Hematopoietic multipotent progenitor cell treated with erythropoietin and hydrocortisone succinate and interleukin-3 and kit ligand, for 17 days (in vitro differentiated cells): ENCODE measurements at places on chromosomes 16 and 17.

- DNase-seq: peak; percentile 89
Measured at GRCh38 chr17:40026816-40027613, 11.8 kb downstream of the CSF3 start.

- no peak for DNase-seq
Measured at GRCh38 chr17:69286257-69286656, 40.7 kb downstream of the ABCA5 start.

GRCh38 chr16:69260506-69260905 is 50.6 kb upstream of the VPS4A start:
- DNase-seq: no peak

- DNase-seq: no peak
Measured at GRCh38 chr17:32862940-32863339, 14.0 kb downstream of the MYO1D start.

GRCh38 chr16:24734382-24734781 is 4.9 kb downstream of the TNRC6A start:
- no peak for DNase-seq

- DNase-seq: no peak
Measured at GRCh38 chr16:65494609-65495008, 372.7 kb upstream of the CDH11 start.

DNA sequence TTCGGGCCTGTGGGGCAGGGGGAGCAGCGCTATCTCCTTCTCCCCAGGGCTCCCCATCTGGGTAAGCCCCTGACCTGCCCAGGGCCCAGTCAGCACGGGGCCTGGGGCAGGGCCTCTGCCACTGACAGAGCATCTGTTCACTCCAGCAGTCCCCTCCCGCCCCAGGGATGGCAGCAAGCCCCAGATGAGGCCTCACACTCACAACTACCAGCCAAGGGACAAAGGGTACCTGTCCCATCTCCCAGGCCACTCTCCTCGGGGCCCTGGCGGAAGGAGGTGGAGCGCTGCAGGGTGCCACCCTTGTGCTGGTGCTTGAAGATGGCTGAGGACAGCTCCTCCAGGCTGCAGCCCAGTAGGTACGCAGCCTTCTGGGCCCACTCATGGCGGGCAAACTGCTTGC is 64.8 kb downstream of the MYO18A start:
- DNase-seq: no peak

- no peak for DNase-seq
Measured at GRCh38 chr16:5430598-5430997, 333.0 kb upstream of the EEF2KMT start.

GRCh38 chr16:22782314-22782713 is 31.6 kb upstream of the HS3ST2 start:
- no peak for DNase-seq

DNA sequence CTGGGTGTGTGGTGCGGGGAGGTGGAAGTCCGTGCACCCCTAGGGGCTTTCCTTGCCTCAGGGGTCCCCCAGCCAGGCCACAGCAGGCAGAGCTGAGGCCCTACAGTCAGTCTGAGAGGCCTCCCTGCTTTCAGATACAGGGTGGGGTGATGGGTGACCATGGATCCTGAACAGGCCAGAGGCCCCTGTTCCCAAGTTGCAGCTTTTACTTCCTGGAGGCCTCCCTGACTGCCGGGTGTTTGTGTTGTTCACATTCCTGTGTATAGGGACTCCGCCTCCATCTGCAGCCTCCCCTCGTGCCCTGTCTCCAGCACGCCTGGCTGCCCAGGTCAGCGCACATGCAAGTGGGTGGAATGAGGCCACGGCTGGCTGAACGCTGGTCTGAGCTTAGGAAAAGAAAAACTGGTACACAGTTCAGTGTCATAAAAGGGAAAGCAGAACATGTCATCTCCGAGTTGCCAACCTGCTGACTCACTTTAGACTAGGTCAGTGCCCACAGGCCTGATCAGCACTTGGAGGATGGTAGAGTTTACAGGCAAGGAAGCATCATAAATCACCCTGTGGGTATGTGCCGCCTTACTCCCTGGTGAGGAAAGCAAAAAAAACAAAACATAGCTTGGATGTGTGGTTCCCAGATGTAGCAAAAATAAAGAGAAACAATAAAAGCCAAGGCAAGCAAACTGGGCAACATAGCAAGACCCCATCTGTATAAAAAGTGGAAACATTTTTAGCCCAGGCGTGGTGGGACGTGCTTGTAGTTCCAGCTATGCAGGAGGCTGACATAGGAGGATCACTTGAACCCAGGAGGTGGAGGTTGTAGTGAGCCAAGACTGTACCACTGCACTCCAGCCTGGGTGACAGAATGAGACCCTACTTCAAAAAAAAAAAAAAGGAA is 6.2 kb upstream of the SLC7A6 start:
- DNase-seq: no peak

GRCh38 chr17:45812102-45812501 is 28.0 kb downstream of the CRHR1 start:
- DNase-seq: no peak

DNA sequence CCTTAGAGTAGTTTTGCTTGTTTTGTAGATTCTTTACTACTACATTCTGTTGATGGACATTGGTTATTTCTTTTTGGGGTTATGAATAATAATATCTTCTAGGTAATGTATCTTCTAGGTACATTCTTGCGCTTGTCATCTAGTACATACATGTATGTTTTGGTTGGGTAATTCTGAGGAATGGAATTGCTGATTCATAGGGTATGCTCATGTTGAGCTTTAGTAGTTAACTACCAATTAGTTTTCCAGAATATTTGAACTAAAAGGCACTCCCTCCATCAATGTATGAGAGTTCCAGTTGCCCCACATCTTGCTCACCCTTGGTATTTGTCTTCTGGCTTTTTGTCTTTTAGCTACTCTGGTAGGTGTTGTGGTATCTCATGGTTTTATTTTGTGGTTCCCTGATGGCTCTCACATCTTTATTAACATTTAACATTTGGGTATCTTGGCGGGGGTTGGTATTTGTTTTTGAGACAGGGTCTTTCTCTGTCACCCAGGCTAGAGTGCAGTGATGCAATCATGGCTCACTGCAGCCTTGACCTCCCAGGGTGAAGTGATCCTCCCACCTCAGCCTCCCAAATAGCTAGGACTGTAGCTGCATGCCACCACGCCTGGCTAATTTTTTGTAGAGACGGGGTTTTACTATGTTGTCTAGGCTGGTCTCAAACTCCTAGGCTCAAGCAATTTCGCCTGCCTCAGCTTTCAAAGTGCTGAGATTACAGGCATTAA is 47.1 kb downstream of the SLC6A4 start:
- no peak for DNase-seq

DNA sequence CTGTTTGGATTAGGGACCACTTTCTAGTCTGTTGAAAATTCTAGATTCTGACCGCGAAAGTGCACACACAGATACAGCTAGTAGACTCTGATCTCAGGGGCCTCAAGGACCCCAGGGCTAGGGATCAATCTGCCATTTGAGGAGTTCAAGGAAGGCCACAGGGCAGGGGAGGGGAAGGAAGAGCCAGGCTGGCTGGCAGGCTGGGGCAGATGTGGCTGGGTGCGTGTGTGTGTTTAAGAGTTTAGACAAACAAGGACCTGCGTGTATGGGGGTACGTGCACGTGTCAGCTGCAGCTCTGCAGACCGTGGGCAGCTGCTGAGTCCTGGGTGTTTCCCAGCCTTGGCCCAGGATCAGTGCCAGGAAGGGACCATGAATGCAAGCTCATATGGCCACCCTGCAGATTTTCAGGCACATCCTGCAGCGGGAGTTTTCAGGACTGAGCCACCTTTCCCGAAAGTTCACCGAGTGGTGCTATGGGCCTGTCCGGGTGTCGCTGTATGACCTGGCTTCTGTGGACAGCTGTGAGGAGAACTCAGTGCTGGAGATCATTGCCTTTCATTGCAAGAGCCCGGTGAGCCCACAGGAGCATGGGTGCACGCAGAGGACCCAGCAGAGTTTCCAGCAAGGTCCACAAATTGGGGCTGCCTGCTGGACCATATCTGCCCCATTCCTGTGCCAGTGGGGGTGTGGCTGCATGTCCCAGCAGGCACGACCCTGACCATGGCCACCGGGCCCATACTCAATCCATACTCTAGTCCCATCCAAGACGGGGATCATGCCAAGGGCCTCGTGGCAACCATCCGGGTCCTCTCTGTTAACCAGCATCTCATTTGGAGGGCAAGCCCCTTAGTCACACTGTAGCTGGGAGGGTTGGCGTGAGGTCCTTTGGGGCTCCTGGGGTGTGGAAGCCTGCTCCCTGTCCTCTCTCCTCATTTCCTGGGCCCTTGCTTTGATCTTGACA is 10.6 kb downstream of the TRPV2 start:
- no peak for DNase-seq

GRCh38 chr16:62665269-62665668 is 629.0 kb upstream of the CDH8 start:
- DNase-seq: no peak

DNA sequence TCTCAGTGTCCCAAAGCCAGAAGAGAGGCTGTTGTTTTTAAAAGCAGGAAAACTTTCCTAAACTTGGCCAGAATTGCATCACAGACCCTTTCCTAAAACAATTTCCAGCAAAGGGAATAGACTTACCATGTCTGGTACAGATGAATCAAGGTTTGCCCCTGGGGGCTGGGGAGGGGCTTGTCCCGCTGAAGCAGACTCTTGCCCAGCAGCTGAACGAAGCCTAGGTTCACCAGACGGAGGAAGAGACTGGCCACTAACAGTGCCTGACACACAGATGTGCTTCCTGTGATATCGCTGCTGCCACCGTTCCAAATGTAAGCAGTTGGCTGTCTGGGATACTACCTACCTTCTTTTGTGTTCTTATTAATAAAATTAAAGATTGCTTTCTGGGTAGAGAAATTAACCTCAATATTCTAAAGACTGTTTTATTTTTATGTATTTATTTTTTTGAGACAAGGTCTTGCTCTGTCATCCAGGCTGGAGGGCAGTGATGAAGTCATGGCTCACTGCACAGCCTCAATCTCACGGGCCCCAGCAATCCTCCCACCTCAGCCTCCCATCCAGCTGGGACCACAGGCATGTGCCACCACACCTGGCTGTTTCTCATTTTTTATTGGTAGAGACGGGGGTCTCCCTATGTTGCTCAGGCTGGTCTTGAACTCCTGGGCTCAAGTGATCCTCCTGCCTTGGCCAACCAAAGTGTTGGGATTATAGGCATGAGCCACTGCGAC is 13.5 kb downstream of the PRCD start:
- no peak for DNase-seq

- DNase-seq: no peak
Measured at GRCh38 chr17:7887038-7887481, 1.5 kb upstream of the CHD3 start.

GRCh38 chr17:42989141-42989540 is 8.8 kb downstream of the RUNDC1 start:
- DNase-seq: no peak

DNA sequence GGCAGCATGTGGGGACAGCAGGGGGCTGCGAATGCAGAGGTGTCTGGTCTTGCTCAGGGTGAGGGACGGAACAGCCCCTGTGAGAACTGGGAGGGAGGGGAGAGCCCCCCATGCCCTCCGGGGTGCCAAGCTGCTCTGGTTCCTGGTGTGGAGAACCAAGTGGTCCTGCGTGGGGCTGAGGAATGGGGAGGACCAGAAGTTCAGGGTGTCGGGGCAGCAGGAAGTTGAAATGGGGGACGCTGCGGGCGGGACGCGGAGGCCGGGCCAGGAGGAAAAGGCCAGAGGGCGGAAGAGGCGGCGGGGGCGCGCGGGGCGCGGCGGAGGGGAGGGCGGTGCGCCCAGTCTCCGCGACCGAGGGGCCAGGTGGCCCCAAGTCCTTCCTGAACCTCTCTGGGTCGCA is 3.6 kb downstream of the ALDH3A1 start:
- no peak for DNase-seq

- no peak for DNase-seq
Measured at GRCh38 chr16:65463652-65464260, 341.9 kb upstream of the CDH11 start.

- no peak for DNase-seq
Measured at GRCh38 chr17:32488604-32489180, 1.9 kb downstream of the CDK5R1 start.

DNA sequence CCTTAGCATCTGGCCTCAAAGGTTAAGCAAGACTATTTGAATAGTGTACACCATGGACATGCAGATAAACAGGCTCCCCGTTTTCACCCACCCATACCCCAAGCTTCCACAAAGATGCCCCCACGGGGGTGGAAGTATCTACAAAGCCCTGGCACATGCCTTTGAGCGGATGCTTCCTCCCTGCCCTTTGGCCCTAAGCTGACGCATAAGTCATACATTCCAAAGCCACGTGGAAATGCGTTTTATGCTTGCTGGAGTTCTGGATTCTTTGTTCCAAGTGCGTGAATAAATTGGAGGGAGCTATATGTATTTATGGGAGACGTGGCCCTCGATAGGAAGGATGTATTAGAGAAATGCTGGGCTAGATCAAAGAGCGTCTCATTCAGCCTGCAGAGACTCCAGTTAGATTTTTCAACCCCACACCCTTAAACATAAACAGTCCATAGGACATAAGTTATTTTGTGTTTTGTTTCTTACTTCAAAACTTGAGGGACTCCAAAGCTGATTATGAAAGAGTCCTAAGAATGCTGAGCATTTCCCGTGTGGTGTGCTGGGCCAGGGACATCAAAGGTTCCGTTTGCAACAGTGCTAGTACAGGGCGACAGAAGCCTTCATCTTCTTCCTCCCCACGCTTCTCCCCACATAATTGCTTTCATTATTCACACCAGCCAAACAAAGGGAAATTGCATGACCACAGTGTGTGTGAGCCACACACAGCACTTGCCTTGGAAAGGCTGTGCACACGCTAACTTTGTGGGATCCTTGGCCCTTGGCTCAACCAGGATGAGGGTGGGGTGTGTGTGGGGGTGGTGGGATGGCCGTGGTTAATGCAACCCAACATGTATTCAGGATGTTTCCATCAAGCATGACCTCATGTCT is 73.6 kb downstream of the WIPI1 start:
- no peak for DNase-seq

DNA sequence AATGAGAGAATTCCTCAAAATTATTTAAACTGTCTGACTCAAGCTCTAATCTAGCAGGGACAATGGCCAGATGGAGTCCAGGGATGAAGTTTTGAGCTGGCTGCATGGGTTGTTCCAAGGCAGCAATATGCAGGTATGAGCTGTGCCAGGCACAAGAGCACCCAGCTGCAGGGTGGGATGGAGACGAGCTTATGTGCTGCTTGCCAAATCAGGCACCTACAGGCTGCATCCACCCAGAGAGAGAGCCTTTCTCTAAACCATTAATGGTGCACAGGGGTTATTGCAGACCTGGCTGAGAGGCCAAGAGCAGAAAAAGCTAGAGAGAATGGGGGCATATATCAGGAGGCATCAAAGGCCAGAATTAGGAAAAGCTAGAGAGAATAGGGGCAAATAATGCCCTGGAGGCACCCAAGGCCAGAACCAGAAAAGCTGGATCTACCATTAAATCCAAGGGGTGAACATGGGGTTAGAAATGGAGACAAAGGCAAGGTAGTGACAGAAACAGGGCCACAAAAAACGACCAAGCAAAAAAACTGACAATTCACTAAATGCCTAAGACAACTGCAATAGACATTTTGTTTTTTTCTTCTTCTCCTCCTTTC is 11.0 kb downstream of the KRT33A start:
- DNase-seq: no peak
